ENCODE measurements at places on chromosomes 11 and 22.

DNA sequence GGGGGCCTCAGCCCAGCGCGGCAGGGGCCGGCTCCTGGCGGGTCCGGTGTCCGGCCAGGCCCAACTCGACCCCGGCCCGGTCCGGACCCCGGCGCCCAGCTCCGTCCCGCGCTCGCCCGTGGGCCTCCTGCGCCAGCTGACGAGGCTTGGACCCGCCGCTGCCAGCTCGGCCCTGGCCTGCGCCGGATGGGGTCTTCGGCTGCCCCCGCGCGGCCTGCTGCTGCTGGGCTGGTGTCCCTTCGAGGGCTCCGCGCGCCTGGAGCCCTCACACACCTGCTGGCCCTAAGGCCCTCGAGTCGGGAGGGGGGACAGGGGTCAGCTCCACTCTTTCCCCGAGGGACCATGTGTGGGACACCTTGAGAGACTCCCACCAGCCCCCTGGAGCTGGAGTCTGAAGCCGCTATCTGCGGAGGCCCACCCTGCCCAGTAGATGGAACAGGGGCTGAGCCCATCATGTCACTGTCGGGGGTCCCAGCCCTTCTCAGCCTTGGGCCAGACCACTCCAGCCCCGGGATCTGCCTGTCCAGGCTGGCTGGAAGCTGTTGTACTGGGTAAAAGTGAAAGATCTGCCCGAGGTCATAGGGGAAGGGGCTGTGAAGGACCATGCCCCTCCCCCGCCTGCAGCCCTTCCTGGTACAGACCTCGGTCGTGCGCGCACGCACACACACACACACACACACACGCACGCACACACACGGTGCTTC lies 768 bp upstream of the CDKN1C start:
- no peak for DNase-seq

DNA sequence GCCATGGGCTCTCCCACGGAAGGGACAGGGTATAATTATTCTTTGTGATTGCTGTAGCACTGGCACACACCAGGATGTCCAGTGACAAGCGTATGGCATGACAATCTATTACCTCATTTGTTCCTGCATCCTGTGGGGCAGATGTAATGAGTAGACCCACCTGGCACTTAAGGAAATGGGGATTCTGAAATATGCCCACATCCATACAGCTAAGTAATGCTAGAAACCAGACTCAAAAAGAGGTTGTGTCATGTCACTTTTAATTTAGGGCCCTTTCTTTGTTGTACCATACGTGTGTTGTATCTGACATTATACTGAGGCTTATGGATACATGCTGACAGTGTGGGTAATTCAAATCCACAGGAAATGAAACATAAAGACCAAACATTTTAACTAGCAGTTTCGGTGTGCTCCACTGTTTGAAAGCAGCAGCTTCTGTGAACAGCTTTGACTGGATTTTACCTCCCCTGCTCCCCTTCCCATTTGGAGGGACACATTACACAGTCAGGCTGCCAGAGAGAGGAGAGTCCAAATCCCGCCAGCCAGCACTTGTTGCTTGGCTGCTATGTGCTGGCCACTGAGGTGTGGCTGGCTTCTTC lies 21.2 kb downstream of the GRAMD1B start:
- DNase-seq: no peak

GRCh38 chr11:123707206-123707605 lies 34.3 kb downstream of the ZNF202 start:
- no peak for DNase-seq

GRCh38 chr22:30649430-30650007 lies 13.9 kb downstream of the SLC35E4 start:
- no peak for DNase-seq

DNA sequence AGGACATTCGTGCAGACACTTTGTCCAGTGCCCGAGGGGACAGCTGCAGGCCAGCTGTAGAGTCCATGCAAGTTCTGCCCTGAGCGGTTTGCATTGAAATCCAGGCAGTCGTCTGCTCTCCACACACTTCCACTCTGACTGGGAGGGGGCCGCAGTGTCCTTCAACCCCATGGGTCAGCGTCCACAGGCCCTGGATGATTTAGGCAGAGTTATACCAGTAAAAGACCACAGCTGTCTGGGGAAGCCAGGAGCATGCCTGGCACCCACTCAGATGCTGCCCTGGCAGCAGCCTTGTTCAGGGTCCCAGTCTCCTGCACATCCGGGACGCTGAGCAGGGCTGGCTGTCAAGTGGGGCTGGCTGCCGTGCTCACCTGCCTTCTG lies 26.5 kb downstream of the KRTAP5-5 start:
- no peak for DNase-seq

DNA sequence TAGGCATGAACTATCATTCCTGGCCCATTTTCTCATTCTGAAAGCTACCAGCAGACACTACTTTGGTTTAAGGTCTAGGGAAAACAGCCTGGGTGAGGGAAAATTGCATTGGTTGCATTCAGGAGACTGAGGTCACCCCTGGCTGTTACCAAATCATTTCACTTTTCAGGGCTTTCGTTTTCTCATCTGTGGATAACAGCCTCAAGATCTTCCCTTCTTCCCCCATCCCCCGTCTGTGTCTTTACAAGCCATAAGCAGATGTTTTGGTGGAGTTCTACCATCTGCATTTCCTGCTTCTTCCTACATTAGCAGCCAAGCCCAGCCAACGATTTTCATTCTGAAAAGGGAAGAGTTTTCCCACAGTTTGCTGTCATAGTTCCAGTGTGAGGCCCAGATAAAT lies 130.4 kb downstream of the HIPK3 start:
- no peak for DNase-seq

- DNase-seq: no peak
These were observed 2.1 kb upstream of the PIM3 start for GRCh38 chr22:49958366-49958921.

DNA sequence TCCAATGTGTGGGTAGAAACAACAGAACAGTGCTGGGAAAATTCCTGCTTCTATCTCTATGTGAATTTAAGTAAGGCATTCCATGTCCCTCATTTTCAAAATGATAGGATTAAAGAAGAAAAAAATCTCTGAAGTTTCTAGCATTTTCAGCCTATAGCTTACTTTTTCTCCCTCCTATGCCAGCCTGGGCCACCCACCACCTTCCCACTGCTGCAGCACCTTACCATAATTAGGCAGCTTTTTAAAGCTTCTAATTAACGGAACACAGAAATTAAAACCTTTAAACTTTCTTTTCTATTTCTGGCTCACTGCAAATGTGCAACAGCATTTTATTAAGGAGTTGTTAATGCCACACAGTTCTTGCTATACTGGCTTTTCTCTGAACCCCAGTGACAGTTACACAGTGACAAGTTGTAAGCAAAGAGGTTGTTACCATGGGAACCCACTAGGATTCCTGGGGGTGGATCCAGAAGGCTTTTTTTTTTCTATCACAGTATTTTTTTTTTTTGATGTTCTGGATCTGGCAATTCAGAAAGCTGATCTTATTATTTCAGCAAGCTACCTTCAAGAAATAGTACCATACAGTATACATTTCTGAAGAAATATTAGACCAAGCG lies 20.2 kb downstream of the CELF1 start:
- DNase-seq: no peak

- no peak for DNase-seq
These were observed 10.2 kb upstream of the CLNS1A start for GRCh38 chr11:77647654-77648305.

GRCh38 chr22:44677353-44677840 lies 24.6 kb upstream of the PRR5 start:
- DNase-seq: no peak

DNA sequence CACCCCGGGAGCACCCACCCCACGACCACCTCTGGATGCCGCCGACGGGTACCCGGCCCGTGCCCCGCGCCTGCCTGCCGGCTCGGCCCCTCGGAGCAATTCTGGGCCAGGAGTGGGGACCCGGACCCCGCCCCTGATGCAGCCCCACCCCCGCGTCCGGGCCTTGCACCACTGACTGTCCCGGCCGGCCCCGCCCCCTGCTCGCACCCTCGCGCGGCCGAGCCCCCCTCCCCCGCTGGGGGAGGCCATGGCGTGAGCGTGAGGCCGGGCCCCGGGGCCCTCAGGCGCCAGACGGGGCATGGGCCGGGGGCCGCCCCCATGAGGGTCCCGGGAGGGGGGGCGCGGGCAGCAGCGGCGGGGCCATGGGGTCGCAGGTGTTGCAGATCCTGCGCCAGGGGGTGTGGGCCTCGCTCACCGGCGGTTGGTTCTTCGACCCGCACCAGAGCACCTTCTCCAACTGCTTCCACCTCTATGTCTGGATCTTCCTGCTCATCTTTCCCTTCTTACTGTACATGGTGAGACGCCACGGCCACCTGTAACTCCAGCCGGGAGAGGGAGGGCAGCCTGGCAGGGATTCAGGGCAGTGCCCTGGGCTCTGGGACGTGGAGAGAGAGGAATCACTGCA lies 486 bp downstream of the PCNX3 start:
- DNase-seq: no peak

GRCh38 chr11:16392616-16393015 lies 36.3 kb upstream of the SOX6 start:
- no peak for DNase-seq

DNA sequence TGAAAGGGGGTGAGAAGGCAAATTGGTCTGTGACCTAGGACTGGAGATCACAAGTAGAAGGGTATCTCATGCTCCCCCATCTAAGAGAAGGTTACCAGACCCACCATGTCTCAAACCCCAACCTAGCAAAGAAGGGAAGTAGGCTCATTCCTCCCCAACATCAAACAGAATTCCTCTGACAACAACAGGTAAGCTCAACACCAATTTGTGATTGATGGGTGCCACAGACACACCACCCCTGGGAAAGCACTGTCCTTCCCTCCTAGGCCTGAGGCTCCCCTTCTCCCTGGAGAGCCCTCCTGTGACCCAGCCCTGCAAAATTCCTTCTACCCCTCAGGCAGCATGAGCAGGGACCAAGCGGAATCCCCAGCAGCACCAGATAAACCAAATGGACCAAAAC lies 154.3 kb downstream of the BUD13 start:
- DNase-seq: no peak

- DNase-seq: no peak
These were observed 94.7 kb upstream of the TMEM45B start for GRCh38 chr11:129720994-129721393.

DNA sequence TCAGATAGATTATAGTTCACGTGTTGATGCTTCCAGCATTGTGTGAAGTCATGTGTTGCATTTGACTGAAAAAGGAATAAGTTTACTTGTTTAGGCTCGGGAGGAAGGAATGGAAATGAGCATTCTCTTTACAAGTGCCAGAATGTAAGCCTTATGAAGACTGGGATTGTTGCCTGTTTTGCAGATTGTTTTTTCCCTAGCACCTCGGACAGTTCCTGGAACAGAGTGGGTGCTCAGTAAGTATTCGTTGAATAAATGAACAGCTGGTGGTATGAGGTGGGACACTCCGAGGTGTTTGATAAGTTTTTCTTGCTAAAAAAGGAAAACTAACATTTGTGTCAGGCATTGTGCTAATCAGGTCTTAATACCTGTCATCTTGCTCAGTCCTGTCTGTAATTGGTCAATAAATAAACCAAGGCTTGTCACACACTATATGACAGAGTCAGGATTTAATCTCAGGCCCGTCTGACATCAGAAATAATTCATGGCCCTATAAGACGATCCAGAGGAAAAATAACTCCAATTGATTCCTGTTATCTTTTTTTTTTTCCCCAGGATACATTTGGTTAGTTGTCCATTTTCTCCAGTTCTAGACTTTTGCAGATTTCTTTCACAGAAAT lies 304.7 kb downstream of the NELL1 start:
- DNase-seq: no peak

- no peak for DNase-seq
These were observed 9.5 kb downstream of the ARAP1 start for GRCh38 chr11:72742513-72743320.

GRCh38 chr22:22882033-22882717 lies 5.4 kb upstream of the IGLL5 start:
- DNase-seq: no peak

- no peak for DNase-seq
These were observed 7.7 kb downstream of the LPXN start for GRCh38 chr11:58567889-58568512.

GRCh38 chr22:20282901-20283673 lies 15.0 kb upstream of the RTN4R start:
- no peak for DNase-seq

DNA sequence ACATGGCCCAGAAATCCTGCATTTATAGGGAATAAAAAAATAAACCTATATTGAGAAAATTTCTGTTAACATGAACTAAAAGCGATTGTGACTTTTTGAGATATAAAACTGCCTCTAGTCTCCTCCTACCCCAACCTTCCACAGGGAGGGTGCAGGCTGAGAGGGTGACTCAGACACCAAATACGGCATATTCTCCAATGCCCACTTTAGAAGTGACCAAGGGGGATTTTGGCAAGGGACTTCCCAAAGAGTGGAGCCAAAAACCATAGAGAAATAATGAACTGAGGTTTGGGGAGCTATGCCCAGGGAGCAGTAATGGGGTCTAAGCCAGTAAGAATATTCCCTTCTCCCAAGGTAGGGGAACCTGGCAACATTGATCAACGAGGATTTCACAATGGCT lies 124.9 kb upstream of the ZC3H12C start:
- no peak for DNase-seq
